Cerebellar cortex (tissue), 1 donor: ENCODE measurements at places on chromosomes 7 and 10.
A peak's percentile ranks its signal among the peaks of the same experiment; 100 is the strongest.

DNA sequence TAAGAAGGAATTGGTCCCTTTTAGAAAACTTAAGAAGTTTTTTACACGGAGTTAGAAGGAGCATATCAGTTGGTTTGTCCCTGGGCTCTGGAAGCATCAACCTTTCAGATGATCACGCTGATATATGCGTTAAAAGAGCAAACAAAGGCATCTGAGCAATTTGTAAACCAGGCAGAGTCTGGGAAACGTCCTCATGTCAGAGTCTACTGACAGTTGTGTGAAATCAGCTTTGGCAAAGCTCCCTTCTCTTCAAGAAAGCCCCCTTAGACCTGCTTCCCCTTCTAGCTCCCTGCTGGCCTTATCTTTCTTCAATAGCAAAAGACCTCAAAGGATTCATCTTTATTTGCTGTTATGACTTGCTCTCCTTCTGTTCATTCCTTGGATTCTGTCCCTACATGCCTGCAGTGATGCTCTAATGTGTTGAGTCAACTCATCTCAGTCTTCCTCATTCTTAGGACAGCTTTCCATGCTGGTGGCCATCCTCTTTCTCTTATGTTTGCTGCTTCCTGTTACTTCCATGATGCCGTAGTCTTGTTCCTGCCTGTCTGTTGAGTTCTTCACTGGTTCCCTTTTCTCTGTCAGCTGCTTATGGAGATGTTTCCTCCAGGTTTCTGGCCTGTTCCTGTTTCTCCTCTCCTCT is 106.5 kb upstream of the BMPER start:
- no peak for DNase-seq

DNA sequence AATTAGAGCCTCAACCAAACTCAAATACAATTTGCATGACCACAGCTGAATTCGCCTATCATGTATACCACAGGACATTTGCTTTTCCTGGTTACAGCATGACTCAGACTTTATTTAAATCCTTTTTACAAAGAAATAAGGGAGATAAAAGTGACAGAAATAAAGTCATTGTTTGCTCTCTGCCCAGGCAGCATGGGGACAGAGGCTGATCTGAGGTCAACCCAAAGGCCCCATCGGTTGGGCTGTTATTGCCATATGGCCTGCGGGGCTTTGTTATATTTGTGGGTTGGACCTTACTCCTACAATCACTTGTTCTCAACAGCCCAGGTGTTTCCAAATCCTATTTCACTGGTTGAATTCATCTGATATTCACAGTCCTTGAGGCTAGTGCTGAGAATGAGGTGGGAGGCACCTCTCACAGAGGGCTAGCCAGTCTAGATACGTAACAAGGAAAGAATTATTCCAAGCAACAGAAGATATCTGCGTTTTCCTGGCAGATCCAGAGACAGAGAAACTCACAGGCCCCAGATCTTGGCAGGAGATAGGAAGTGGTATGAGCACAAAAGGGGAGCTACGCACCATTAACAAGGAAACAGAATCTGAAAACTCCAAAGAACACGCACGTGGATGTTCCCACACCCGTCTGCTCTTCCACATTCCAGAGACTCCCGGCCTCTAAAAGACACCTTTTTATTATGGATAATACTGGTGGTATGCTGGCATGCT is 117.3 kb downstream of the HIPK2 start:
- DNase-seq = no peak

- no peak for DNase-seq
Observed at GRCh38 chr10:63477927-63478326, 12.2 kb upstream of the JMJD1C start.

- DNase-seq = no peak
Observed at GRCh38 chr7:91149341-91150246, 114.6 kb upstream of the FZD1 start.

DNA sequence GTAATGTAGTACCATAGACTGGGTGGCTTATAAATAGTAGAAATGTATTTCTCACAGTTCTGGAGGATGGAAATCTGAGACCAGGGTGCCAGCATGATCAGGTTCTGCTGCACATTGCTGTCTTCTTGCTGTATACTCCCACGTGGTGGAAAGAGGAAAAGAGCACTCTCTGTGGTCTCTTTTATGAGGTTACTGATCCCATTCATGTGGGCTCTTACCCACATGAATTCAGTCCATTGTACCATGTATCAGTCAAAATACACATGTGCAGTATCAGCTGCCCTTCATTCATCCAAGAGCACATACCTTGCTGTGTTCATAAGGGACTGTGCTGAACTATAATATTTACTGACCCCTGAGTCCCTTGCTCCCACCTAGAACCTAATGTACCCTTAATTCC is 17.1 kb downstream of the PNLIPRP2 start:
- no peak for DNase-seq

DNA sequence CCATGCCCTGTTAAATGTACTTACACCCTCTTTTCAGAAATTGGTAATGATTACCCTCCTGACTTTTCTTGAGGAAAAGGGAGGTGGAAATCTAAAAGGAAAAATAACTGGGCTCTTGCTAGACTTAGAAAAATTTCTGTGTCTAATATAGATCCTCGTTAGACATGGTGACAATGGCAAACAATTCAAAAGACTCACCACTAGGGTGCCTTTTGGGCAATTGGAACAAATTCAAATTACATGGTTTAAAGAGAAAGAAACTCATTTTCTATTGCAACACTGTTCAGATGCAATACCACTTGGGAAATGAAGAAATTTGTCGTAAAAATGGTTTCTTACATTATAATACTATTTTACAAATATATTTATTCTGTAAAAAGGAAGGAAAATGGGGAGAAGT is 950.1 kb downstream of the GRM8 start:
- no peak for DNase-seq

DNA sequence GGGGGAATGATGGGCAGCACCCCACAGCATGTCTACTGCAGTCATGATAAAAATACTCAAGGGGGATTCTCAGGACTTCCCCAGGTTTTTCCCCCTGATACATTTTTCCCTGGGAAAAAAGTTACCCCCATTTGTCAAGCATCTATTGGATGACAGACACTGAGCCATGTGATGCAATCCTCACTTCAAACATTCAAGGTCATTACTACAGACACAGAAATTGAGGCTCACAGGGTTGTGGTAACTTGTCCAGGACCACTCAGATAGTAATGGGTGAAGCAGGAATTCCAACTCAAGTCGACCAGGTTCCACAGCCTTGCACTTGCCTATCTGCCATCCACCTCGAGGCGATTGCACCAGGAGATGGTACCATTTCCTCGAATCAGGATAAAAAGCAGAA is 31.7 kb downstream of the PPP1R3C start:
- DNase-seq = no peak

- no peak for DNase-seq
Observed at GRCh38 chr7:57400531-57401155, 49.3 kb upstream of the ZNF716 start.

DNA sequence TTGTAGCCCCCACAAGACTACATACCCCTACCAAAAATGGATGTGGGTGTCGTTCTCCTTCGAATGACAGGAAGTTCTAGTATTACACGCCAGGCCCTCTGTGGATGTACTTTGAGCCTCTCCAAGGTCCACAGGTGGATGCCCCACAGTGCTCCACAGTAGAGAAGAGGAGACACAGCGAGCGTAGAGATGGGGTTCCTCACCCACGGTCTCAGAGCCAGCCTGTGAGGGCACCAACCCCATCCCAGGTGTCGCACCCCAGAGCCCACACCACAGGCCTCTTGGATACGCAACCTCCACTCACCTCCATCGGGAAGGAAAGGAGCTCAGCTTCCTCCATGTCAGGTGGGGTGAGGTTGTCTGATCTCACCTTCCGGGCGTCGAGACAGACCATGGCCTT is 2.3 kb downstream of the CPA5 start:
- DNase-seq = no peak

- no peak for DNase-seq
Observed at GRCh38 chr7:37286454-37286832, 162.2 kb downstream of the ELMO1 start.

GRCh38 chr10:78846760-78847159 is 222.0 kb upstream of the ZMIZ1 start:
- peak; percentile 56 for DNase-seq

GRCh38 chr7:142556740-142557139 is 192.5 kb upstream of the PRSS1 start:
- DNase-seq = peak; percentile 11
